ENCODE measurements at places on chromosomes 4 and X.

DNA sequence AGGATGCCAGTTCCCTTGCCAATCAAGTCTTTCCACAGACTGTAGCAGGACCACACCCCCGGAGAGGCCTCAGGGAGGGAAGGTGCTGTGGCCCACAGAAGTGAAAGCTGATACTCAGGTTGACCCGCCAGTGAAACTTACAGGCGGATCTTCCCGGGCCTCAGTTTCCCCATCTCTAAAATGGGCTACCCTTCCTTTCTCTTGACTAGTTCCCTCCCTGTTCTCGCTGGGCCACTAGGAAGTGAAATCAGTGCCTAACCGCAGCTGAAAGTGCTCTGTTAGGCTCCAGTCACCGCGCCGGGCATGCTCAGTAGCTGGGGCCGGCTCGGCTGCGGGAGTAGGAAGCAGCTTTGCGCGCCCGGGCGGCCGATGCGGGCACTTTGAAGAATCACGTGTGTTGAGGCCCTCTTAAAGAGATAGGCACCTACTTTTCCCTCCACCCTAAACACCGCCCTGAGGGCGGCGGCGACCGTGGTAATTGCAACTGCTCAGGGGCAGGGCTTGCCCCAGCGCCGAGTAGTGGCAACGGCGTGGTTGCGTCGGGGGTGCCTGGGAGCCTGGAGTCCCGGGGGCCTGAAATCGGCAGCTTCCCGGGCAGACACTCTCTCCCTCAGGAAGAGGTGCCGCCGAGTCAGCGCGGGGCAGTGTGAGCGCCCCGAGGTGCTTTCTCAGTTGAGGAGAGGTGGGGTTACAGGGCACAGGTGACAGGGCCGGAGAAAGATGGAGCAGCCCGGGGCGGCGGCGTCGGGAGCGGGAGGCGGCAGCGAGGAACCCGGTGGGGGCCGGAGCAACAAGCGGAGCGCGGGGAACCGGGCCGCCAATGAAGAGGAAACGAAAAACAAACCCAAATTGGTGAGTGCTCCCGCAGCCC lies at the start of gene DIAPH2:
TSS of gene DIAPH2 (plus strand) at position 504 of the 871 bp plus-strand sequence.
- DNase-seq: peak; percentile 80
- peak within 1 kb of the TSS; percentile 94 for H3K4me3 ChIP-seq
- H3K27me3 ChIP-seq: peaks cover 1% of the 10 kb centered on the region

GRCh38 chrX:10341309-10341708 lies 184.5 kb downstream of the CLCN4 start:
- no peaks in the 10 kb centered on the region for H3K4me1 ChIP-seq
- peaks cover 2% of the 10 kb centered on the region for H3K27me3 ChIP-seq
- no peak for DNase-seq
- H3K4me3 ChIP-seq: no peak overlapping the region
- H3K27ac ChIP-seq: no peak overlapping the region

DNA sequence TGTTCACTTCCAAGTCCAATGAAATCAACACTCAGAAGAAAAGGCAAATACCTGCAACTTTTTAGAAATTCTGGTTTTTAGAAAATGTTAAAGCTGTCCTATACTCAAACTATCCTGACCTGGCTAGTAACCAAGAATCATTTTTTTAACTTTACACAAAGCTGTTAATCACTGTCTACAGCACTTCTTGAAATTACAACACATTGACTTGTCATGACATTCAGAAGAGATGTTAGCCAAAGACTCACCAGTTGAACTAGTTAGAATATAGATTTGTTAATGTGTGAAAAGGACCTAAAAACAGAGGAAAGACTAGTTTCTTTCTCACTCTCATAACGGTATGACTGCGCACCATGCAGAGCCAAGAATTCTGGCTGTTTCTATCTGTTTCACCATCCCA lies 98.8 kb downstream of the COX18 start:
- H3K27ac ChIP-seq: no peak overlapping the region

- peaks cover 2% of the 10 kb centered on the region for H3K27me3 ChIP-seq
- H3K36me3 ChIP-seq: no peaks in the 10 kb centered on the region
- no peak overlapping the region for H3K27ac ChIP-seq
These were observed 30.5 kb downstream of the TMEM271 start for GRCh38 chr4:545612-546011.

GRCh38 chrX:97308171-97308570 lies 424.5 kb downstream of the RPA4 start:
- no peak overlapping the region for H3K4me3 ChIP-seq
- no peak overlapping the region for H3K27ac ChIP-seq
- no peak for DNase-seq

GRCh38 chr4:184383497-184384055 lies 90.8 kb downstream of the IRF2 start:
- peak overlapping the region; percentile 85 for H3K27ac ChIP-seq
- DNase-seq: no peak
- peaks cover 35% of the 10 kb centered on the region for H3K36me3 ChIP-seq
- no peaks in the 10 kb centered on the region for H3K27me3 ChIP-seq
- peaks cover 57% of the 10 kb centered on the region for H3K4me1 ChIP-seq

- no peak for DNase-seq
- peaks cover 30% of the 10 kb centered on the region for H3K4me1 ChIP-seq
- peaks cover 44% of the 10 kb centered on the region for H3K36me3 ChIP-seq
- peak overlapping the region; percentile 42 for H3K27ac ChIP-seq
- H3K27me3 ChIP-seq: no peaks in the 10 kb centered on the region
These were observed 4.7 kb downstream of the BLTP1 start for GRCh38 chr4:122156819-122157218.

Measured in activated naive CD8-positive, alpha-beta T cell treated with anti-CD3 and anti-CD28 coated beads, Interleukin-2, amount 10 ng/mL, durations not matched to agents 7 days and 5 days (primary cell).